ENCODE measurements at places on chromosomes 2 and 18.
A peak's percentile ranks its signal among the peaks of the same experiment; 100 is the strongest.

GRCh38 chr2:29295845-29296244 lies 180.6 kb downstream of the CLIP4 start:
- DNase-seq: no peak

DNA sequence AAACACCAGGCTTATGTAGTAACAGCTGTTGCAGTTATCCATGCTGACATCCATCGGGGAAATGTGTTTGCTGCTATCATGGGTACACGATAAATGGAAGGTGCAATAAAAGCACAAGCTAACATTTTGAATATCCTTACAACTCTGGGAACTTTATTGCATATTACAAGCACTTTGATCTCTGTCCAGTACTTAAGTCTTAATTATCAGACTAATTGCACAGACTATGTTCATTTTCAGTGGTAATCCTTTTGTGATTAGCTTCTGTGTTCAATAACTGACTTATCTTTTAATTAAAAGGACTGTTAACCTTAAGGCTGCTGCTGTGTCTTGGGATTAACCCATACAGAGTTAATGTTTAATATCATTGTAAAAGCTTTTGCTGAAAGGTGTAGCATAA lies 101.4 kb upstream of the ATP5MC3 start:
- no peak for DNase-seq

DNA sequence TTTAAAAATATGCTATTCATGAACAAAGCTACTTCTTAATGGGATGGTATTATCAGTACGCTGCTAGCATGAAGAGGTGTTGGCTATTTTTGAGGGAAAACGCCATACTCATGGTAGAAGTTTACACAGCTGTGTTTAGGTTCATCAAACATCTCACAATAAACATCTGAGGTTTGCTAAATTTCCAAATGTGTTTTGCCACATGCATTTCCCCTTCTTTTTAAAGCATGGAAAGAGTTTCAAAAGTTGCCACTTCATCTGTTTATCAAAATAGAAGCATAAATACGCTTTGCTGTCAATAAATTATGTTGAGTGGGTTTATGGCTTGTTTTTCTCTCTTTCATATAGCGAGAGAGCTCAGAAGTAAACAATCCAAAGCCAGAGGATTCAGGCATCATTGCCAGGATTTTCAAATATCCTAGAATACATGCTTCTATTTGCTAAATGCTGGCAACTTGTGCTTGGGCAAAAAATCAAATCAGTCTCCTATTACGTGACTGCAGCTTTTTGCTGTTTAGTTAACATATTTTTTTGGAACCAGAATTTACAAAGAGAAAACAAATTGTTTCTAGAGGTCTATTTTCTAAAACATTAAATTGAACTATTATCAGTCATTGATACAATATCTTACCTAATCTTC lies 1919.9 kb upstream of the LRRTM1 start:
- DNase-seq: no peak

- DNase-seq: no peak
Measured at GRCh38 chr2:223221139-223221835, 169.3 kb downstream of the KCNE4 start.

GRCh38 chr2:191167766-191168165 lies 17.0 kb upstream of the STAT4 start:
- DNase-seq: peak; percentile 88

- no peak for DNase-seq
Measured at GRCh38 chr2:136006658-136007057, 21.2 kb upstream of the DARS1 start.

GRCh38 chr2:191625016-191625415 lies 52.9 kb upstream of the NABP1 start:
- no peak for DNase-seq

GRCh38 chr18:55588111-55588869 lies at the start of gene TCF4:
Gene TCF4, minus strand, starts transcription at chr18:55588192. Its CDS starts 1,076 bp downstream, at chr18:55587116.
- DNase-seq: no peak

DNA sequence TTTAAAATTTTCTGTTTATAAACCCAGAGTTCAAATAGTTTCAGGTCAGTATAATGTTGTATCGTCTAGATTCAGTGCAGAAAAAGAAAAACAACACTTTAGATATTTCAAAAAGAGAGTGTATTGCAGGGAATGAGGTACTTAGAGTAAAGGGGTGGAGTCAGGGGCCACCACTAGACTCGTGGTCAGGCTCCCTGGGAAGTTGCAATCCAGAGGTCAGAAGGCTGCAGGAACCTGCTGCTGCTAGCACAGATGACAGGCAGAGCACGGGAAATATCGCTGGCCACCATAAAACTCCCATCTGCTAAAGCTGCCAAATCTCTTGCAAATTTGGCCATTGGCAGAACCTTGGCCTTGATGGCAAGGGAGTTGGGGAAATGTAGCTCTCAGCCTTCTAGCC lies 64.6 kb downstream of the THNSL2 start:
- DNase-seq: no peak

DNA sequence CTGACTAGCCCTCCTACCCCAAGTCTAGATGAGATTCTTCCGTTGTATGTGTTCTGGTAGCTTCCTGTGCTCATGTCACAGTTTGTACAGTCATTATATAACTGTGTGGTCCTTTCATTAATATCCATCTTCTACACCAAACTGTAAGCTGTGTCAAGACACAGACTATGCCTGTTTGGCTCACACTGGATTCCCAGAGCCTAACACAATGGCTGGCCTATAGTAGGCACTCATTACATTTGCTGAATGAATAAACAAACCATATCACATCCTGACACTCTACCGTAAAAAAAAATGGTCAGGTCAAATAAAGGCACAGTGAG lies 72.6 kb downstream of the ANKRD44 start:
- no peak for DNase-seq

- DNase-seq: no peak
Measured at GRCh38 chr18:51490860-51491259, 293.4 kb upstream of the MEX3C start.

- no peak for DNase-seq
Measured at GRCh38 chr2:209564816-209565215, 141.0 kb downstream of the MAP2 start.

DNA sequence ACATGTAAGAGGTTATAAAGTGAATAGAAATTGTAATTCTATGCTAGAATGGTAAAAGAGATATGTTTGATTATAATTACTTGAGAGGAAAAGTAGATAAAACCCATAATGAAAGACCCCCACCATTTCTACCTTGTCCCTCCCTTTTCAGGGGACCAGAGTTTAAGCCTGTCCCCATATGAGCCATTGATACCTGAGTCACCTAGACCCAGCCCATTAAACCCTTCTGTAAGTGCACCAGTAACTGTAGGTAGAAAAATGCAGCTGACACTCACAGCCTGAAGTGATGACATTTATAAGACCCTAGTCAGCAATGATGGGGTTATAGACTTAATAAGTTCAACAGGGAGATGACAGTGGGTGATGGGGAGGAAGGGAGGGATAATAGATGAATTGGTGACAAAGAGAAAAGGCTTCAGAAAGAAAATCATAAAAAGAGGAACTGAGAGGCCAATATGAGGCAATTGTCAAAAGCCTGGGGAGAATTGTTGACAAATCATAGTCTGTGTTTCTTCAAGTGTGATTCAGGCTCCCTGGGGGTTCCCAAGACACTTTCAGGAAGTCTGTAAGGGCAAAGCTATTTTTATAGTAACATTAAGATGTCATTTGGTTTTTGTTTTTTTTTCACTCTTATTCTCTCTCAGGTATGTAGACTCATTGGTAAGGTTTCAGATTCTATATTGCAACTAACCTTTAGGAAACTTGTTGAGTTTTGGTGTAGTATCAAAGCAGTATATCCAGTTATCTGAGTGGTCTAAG lies 544.2 kb downstream of the SATB2 start:
- DNase-seq: no peak

DNA sequence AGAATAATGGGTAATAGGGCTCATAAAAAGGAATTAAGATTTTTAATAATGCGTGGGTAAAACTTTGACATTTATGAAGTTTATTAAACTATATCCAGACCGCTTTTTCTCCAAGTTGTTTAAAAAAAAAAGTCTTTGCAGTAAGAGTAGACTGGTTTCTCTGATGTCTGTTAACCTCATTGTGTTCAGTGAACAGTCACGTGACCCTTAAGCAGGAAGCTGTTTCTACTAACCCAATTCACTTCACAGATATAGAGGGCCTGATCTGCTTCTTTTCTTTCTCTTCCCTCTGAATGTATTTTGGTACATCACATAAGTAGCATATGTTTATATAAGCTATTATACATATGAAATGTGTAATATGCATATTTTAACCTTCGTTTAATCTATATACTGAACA lies 1011.3 kb upstream of the CELF4 start:
- DNase-seq: no peak

GRCh38 chr2:201887773-201888425 lies 81.6 kb downstream of the CDK15 start:
- no peak for DNase-seq

DNA sequence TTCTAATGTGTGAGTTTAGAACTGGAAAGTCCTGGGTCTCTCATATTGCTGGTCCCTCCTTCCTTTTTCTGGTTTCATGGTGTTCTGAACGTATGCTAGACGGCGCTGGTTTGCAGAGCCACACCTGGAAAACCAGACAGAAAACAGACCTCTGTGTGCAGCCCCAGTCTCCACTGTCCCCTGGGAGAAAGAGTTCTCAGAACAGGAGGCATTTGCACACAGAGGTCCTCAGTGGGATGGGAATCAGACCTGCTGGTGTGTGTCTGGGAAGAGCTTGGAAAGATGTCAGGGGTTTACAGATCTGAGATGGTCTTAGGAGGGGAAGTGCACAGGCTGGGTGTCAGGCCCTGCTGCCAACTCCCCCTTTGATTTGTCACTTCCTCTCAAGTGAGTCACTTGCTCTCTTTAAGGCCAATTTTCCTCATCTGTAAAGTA lies 14.9 kb upstream of the MBP start:
- DNase-seq: no peak

DNA sequence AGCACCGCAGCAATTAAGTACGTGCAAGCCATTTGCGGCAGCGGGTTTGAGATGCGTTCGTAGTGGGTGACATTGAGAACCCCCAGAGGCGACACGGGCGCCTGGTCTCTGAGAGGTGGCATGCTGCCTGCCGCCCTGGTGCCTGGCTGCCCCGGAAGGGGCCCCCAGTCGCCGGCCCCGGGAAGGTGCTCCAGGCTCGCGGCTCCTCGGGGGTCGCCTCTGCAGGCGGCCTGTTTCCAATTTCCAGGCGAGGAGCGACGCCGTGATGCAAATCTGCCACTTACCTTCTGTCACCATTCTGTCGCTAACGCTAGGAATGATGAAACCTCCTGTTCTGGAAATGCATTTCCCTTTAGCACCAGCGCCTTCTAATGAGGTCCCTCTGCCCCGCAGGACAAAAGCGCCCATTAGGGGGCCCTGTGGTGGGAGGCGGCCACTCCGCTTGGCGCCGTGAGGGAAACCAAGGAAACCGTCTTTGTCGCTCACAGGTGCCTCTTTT lies 13.0 kb downstream of the KIF5C start:
- DNase-seq: no peak

DNA sequence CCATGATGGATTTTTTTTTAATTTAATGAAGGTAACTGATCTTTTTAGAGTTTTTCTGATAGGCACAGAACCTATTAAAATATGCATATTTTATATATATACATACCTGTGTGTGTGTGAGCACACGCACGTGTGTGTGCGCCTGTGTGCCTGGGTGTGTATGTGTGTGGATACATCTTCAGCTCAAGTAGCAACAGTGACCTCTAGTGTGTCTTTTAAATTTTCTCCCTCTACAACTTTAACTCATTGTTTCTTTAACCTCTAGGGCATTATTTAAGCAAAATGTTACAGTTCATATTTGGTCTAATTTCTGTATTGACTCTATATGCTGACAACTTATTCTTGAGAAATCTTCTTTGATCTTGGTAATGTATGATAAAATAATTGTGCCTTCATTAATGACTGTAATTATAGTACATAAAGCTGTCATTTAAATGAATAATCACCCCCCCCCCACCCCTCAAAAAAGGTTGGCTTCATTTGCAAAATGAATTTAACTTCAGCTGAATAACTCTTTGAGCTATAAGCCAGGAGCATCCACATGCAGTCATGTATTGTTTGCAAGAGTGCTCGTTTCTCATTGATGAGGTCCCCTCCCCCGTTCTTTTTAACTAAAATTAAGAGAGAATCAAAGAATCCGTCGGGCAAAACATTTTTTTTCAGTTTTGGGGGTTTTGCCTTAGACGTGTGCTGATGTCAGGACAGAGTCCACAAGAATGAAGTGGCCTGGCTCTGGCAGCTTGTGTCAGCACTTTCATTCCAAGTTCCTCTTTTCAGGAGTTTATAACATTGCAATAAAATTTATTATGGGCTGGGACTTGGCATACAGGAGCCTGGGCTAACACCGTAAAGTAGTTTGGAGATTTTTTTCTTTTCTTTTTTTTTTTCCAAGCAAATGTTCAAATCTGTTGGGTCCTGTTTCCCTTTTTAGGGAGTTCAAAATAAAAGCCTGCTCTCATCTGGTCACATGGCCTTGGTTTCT lies 80.0 kb downstream of the ETAA1 start:
- DNase-seq: peak; percentile 17

GRCh38 chr2:20453087-20453486 lies 6.2 kb downstream of the RHOB start:
- DNase-seq: no peak

DNA sequence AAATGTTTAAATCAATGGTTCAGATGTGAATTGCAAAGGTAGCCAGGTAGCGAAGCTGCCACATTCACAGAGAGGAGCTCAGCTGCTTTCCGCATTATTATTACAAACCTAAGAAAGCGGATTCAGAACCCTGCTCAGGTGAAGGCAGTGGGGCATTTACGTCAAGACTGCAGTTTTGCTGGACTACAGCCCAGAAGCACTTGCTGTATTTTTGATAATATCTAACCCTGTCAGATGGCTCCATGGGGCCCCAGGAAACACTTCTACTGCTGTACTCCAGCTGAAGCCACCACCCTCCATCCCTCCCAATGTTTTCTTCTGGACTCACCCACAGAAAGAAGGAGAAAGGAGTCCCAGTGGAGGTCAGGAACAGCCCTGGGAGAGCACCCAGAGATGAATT lies 96.9 kb downstream of the TPO start:
- DNase-seq: no peak

DNA sequence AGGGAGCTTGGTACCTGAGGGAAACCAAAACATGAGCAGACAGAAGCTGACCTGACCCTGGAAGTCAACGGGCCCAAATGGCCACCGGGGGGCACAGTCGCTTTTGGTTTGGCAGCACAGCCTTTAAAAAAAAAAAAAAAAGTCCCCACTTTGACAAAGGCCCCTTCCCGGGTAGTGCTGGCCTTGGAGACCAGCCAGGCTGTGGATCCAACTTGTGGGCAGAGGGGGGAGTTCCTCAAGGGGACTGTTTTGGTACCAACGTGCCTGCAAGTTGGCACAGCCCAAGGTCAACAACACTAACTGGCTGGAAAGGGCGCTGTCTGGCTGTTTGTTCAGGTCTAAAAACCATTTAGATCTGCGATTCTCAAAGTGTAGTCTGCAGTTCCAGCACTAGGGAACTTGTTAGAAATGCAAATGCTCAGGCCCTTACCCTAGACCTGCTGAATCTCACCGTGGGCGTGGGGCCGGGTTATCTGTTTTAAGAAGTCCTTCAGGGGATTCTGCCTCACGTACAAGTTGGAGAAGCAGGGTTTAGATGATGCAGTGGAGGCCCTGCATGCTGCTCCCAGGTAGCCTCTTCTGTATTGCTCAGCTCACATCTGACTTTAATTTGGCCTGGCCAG lies 83.0 kb downstream of the LPIN1 start:
- no peak for DNase-seq
